ENCODE measurements at places on chromosomes 5 and 9.
A peak's percentile ranks its signal among the peaks of the same experiment; 100 is the strongest.

- DNase-seq = no peak
Observed at GRCh38 chr5:40428126-40428525, 251.6 kb upstream of the PTGER4 start.

GRCh38 chr5:27619982-27620381, 581.6 kb upstream of the CDH9 start:
- no peak for DNase-seq

DNA sequence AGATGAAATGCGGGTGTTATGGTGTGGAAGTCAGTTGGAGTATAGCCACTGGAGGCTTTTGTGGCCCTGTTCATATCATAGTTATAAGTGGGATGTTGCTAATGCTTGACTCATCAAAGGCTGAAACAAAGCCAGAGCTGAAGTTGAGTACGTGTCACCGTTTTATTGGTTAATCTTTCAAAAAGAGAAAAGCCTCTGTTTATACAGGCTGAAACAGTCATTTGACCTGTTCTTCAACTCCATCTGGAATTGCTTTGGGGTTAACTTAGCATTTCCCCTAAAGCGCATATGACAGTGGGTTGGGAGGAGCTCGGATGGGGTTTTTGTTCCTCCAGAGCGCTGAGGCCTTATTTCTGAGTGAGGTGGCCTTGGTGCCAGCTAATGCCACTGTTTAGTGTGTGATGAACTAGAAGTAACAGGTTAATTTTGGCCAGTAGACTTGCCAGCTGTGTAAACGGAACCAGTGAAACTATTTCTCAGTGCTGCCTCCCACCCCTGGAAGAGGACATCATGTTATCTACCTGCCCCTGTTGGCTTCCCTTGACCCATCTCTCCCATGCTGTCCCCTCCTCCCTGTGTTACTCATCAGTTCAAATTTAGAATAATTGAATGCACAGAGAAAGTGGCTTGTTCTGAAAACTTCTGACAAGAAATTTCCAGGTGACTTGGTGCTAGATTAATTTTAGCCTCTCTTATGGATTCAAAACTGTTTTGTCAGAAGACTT, 34.2 kb downstream of the MTAP start:
- DNase-seq = no peak

GRCh38 chr9:17422994-17423680, 155.7 kb upstream of the SH3GL2 start:
- DNase-seq = no peak

GRCh38 chr9:101365181-101365580, 19.6 kb downstream of the BAAT start:
- no peak for DNase-seq

DNA sequence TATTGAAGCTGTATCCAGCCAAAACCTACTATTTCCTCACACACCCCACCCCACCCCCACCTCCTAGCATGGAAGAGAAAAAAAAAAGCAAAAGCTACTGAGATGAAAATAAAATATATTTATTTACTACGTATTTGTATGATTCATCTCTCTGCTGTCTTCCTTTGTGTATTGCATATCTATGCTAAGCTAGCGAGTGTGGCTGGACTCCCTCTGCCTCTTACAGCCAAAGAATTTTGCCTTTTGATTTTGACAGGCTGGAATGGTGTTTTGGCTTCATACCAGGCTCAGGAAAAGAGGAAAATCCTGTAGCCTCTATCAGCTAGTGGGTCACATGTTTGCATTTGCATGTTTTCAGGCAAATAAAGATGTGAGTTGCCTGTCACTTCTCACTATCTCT, 2.2 kb downstream of the ABLIM3 start:
- DNase-seq = no peak

- no peak for DNase-seq
Observed at GRCh38 chr9:37954581-37954981, 50.7 kb upstream of the SLC25A51 start.

- DNase-seq = no peak
Observed at GRCh38 chr5:125005266-125005665, 258.8 kb upstream of the ZNF608 start.

DNA sequence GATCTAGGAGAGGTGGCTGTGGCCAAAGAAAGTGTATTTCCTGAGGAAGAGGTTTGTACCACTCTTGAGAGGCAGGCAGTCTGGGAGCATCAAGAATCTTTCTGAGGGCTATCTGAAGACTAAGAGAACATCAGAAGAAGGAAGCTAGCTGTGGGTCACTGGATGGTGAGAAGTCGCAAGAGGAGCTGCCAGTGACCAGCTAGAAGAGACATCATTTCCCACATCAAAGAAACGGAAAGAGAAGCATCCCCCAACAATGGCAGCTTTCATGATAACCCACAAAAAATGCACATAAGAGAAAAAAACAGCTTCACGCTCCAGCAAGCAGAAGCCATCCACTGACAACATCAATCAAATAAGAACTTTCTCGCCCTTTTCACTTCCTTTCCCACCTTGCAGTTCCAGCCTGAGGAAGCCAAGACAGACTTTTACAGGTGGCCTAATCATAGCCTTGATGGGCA, 25.0 kb upstream of the CEP78 start:
- peak; percentile 46 for DNase-seq

DNA sequence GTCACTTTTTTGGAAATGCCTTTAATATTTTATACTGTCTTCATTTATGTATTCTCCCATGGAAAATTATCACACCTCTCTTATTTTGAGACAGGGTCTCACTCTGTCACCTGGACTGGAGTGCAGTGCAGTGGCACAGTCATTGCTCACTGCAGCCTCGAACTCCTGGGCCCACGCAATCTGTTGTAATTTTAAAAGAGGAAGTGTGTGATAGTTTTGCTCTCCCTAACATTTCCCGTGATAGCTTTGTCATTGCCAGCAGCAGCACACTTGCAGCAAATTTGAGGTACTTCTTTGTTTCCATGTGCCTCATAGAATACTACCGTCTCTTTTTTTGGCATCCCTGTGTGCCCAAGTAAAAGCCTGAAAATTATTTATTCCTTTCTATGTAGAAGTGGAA, 103.5 kb downstream of the RNF180 start:
- no peak for DNase-seq

DNA sequence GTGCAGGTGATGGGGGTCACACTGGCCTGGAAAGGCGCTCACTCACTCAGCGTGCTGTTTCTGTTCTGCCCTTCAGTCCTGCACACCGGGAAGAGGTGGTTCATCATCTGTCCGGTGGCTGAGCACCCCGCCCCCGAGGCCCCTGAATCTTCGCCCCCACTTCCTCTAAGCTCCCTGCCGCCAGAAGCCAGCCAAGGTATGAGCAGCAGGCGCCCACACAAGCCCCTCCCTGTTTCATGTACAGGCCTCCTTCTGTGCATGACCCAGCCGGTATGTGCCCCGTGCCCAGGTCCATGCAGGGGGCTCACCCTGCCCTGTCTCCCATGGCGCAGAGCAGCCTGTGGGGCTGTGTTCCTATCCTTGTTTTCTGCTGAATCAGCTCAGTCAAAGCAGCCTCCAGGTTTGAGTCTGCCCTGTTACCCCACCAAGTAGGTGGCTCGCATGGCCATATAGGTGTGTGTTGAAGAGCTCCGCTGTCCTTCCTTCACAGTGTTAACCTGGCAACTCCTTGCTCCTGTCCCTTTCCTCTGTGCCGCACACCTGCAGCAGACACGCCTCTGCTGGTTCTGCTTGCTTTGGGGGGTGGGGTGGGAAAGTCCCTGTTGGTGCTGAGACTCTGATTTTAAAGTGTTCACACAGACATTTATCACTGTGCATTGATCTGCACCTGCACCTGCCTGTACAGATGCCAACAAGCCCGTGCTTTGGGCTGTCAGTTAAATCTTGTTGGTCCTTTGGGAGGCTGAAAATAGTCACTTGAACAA, 84.8 kb downstream of the WNK2 start:
- peak; percentile 63 for DNase-seq

- DNase-seq = no peak
Observed at GRCh38 chr9:99433555-99433954, 211.5 kb downstream of the SEC61B start.

DNA sequence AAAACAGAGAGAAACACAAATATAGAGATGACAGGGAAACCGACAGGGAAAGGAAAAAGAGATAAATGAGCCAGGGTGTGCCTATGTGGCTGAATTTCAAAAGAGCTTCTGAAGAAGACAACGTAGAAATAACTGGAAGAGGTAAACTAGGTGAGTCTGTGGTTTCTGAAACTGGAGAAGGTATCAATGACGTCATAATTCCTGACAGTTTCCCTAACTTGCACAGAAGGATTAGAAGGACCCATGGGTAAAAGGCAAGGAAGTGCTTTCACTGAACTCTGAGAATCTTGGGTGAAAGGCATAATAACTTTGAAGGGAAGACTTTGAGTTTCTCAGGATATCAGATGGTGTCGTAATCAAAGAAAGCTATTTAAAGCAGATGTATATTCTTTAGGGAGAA, 790.8 kb upstream of the NUDT12 start:
- no peak for DNase-seq

- no peak for DNase-seq
Observed at GRCh38 chr9:116320290-116320689, 166.7 kb downstream of the PAPPA start.

GRCh38 chr5:61273279-61273975, 58.6 kb upstream of the ZSWIM6 start:
- DNase-seq = no peak

- no peak for DNase-seq
Observed at GRCh38 chr9:98811051-98811650, 3.7 kb downstream of the GALNT12 start.

GRCh38 chr9:33250458-33250995, 10.6 kb downstream of the SPINK4 start:
- DNase-seq = no peak

DNA sequence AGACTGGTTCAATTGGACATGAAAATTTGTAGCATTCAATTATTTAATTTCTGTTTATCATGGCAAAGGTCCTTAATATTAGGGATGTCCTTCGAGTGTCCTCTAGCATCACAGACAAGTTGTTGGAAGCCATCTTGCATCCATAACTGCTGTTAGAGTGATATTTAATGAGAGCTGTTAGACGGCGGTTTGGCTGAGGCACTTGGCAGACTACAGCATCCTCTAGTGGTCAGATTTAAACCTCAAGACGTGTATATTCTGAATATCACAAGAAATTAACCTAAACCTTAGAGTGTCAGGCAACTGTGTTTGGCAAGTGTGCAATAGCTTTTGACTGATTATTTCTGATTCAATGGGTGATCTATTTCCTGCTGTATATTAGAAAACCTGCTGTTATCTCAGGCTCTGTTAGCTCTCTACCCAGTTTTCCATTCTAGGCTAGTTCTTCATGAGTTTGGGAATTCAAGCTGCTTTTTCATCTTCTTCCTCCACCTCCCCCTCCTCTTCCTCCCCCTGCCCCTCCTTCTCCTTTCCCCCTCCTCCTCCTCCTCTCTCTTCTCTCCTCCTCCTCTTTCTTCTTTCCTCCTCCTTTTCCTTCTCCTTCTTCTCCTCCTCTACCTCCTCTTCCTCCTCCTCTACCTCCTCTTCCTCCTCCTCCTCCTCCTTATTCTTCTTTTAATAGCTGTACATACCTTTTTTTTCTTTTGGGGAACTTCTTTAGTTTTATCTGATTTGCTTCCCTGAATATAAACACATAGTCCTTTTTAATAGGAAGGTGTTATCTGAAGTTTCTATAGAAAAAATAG, 8.6 kb downstream of the SPINK1 start:
- peak; percentile 36 for DNase-seq

- DNase-seq = no peak
Observed at GRCh38 chr5:33340195-33340594, 100.6 kb upstream of the TARS1 start.

GRCh38 chr5:148809781-148810524, 16.5 kb upstream of the ADRB2 start:
- DNase-seq = no peak

DNA sequence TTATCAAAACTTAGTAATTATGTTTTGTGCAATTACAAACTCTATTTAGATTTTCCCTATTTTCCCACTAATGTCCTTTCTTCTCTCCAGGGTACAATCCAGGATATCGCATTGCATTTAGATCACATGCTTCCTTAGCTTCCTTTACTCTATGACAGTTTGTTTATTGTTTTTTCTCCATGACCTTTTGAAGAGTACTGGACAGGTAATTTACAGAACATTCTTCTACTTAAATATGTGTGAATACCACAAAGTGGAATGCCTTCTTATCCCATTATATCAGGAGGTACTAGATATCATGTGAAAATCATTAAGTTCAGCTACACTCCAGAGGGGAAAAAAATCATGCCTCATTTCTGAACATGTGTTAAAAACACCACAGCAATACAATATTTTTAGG, 776.6 kb upstream of the CDH9 start:
- no peak for DNase-seq

GRCh38 chr5:121850272-121850671, 1.4 kb upstream of the FTMT start:
- DNase-seq = no peak

DNA sequence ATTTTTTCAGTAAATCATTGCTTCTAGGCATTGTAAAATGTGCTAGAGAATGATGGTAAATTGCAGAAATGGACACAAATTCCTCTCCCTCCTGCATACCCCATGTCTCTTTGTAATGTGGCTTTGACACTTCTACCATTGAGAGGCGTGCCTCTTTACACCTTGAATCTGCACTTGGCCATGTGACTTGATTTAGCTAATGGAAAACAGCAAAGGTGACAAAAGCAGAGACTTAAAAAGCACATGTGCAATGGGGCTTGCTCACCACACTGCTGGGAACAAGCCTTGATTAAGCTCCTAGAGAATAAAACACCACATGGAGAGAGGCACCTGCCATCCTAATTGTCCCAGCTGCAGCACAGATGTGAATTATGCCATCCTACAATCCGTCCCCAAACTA, 69.9 kb upstream of the NAA35 start:
- DNase-seq = no peak

GRCh38 chr5:133533541-133533940, 78.8 kb downstream of the FSTL4 start:
- DNase-seq = no peak

GRCh38 chr9:90793729-90794128, 7.9 kb upstream of the SYK start:
- no peak for DNase-seq

- no peak for DNase-seq
Observed at GRCh38 chr9:83155733-83156132, 92.8 kb upstream of the RASEF start.

GRCh38 chr9:29129763-29130162, 1556.5 kb upstream of the C9orf72 start:
- DNase-seq = no peak

- DNase-seq = no peak
Observed at GRCh38 chr9:101587332-101588043, 7.3 kb downstream of the PPP3R2 start.

DNA sequence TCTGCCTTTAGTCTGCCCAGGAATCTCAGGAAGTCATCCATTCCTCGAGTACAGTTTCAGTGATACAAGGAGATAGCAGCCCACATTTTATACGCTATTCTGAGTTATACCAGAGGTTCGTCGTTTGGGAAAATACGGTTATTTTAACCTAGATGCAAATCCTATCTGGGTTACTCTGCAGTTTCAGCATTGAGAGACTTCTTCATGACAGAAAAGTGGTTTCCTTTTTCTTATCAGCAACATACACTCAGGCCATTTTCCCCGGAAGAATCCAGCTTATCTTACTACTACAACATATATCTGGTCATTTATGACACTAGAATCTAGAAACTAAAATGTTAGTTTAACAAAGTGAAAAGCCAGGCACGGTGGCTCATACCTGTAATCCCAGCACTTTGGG, 83.4 kb upstream of the IQGAP2 start:
- DNase-seq = no peak

GRCh38 chr9:26163931-26164330, 485.7 kb upstream of the TUSC1 start:
- DNase-seq = no peak

- no peak for DNase-seq
Observed at GRCh38 chr5:170256571-170256970, 23.8 kb downstream of the C5orf58 start.

- no peak for DNase-seq
Observed at GRCh38 chr5:83494666-83495065, 23.1 kb downstream of the VCAN start.
